ENCODE measurements at places on chromosomes 12 and 14.
A peak's percentile ranks its signal among the peaks of the same experiment; 100 is the strongest.

DNA sequence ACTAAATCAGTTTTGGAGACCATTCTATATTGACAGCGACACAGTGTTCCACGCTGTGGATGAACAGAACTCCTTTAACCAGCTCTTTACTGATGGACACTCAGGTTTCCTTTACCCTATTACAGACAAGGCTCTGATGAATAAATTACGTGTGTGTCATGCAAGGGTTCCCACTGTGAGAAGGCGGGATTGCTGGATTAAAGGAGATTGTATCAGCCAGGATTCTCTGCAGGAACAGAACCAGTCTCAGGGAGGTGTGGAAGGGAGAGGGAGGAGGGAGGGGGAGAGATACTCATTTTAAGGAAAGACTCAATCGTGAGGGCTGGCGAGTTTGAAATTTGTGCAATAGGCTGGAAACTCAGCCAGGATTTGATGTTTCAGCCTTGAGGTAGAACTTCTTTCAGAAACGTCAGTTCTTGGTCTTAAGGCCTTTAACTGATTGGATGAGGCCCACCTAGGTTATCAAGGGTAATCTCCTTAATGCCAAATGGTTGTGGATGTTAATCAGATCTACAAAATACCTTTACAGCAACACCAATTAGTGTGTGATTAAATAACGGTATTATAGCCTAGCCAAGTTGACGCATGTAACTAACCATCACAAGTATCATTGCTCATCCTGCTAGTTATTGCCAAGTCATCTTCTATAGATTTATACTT is 104.0 kb downstream of the GCH1 start:
- no peak for DNase-seq

DNA sequence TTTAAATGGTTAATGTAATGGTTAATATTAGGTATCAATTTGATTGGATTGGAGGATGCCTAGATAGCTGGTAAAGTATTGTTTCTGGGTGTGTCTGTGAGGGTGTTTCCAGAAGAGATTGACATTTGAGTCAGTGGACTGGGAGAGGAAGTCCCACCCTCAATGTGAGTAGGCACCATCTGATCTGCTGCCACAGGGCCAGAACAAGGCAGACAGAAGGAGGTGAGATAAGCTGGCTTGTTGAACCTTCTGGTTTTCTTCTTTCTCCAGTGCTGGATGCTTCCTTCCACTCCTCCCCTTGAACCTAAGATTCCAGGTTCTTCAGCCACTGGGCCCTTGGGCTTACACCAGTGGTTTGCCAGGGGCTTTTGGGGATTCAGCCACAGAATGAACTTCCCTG is 756.5 kb upstream of the LRFN5 start:
- no peak for DNase-seq

DNA sequence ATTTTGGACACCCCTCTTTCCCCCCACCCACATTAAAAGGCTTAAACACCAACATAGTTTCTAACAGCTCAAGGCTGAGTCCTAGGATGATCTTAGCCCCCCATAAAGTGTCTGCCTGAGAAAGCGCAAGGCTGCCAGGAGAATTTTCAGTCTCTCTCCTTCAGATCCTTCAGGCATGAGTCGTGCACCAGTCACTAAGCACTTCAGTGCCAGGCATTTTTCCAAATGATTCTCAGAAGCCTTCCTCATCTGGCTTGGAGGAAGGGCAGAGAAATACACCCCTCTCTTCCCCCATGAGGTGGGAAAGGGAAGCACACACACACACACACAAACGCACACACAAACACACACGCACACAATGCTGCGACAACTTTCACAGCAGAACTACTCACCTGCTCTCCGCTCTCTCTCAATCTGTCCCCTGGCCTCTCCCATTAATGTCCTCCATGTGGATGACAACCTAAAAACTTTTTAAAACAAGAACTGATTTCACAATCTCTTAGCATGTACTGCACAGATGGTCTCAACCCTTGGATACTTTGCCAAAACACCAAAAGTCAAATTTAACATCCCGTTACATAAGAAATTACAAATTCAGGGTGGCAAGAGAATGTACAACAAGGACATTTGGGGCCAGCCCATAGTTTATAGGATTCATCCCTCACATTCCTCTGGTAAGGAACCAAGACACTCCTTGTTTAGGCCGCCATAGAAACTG is 49.8 kb downstream of the CKAP4 start:
- DNase-seq = peak; percentile 63

- DNase-seq = no peak
Measured at GRCh38 chr14:105888784-105889665, 362.6 kb downstream of the TMEM121 start.

DNA sequence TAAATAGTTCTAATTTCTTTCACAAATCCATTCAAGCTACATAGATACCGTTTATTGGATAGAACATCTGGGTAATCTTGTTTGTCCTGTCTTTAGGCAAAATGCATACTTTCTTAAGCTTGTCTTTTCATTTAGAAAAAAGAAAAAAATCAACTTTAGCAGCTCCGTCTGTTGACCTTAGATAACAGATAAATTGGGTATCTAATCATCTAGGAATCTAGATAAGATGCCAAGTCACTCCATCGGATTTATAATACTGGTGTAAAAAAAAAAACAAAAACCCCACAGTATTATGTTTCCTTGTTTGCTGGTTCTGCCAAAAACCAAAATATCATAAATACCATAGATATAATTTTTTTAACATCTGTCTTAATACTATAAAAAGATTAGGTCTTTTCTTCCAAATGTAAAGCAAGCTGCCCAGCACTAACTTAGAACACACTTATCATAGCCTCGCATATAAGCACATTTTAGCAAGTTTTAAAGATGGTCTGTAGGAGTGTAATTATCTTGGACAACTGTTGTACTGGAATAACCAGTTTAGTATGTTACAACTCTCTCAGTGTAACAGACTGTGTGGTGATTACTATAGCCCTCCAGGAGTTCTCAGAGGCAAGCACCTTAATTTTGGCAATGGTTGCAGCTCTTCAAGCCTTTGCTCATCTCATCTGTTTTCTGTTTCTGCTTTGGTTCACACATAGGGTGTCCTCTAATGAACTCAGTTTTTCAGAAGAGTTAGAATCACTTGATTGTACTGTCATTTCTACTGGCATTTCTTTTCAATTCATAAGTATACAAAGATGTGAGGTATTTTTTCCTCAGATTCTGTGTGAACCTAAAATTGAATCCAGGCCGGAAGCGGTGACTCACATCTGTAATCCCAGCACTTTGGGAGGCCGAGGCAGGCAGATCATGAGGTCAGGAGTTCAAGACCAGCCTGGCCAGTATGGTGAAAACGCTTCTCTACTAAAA is 83.1 kb downstream of the ANO6 start:
- DNase-seq = peak; percentile 60

DNA sequence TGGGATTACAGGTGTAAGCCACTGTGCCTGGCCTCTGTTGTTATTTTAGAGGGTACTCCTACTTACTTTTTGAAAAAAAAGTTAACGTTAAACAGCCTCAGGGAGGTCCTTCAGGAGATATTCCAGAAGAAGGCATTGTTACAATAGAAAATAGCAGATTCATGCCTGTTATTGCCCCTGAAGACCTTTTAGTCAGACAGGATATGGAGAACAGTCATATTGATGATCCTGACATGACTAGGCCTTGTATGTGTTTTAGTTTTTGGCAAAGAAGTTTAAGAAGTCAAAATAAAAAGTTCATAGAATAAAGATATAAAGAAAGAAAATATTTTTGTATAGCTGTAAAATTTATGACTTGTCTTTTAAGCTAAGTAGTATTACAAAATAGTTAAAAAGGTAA is 45.3 kb downstream of the WASHC3 start:
- no peak for DNase-seq

GRCh38 chr12:63066136-63066535 is 84.9 kb downstream of the AVPR1A start:
- DNase-seq = no peak

DNA sequence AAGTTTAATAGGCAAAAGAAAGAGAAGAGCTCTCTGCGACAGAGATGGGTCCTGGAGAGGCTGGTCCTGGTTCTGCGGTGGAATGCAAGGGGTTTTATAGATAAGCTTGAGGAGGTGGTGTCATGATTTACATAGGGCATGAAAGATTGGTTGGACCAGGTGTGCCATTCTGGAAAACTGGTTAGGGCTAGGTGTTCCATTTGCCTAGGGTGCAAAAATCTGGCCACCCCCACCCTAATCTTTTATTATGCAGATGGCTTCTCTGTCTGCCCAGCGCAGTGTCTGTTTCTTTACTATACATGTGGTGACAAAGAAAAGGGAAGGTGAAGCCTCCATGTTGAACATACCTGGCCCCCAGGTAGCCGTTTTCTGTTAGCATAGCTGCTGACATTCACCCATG is 65.4 kb downstream of the ERC1 start:
- DNase-seq = no peak

DNA sequence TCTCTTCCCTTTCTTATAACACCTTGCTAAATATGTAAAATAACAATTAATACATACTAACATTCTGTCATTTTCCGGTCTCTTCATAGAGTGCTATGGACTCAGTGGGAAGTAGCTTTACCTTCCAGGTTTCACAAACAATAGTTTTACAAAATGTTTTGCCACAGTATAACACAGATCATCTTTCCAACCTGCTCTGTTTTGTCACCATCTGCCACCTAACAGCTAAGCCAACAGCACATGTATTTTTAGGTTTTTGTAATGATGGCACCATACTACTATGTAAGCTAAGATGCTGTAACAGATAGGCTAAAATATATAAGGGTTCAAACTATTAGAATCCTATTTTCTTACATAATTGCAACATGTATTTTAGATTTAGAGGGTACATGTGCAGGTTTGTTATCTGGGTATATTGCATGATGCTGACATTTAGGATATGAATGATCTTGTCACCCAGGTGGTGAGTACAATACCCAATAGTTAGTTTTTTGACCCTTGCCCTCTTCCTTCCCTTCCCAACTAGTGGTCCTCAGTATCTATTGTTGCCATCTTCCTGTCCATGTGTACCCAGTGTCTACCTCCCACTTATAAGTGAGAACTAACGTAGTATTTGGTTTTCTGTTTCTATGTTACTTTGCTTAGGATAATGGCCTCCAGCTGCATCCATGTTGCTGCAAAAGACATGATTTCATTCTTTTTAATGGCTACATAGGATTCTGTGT is 8.7 kb downstream of the RHOJ start:
- no peak for DNase-seq

- no peak for DNase-seq
Measured at GRCh38 chr12:5185435-5186069, 141.9 kb downstream of the KCNA5 start.

- no peak for DNase-seq
Measured at GRCh38 chr14:100807979-100808734, 17.8 kb upstream of the MEG3 start.

GRCh38 chr14:36975834-36976233 is 196.6 kb downstream of the SLC25A21 start:
- no peak for DNase-seq

DNA sequence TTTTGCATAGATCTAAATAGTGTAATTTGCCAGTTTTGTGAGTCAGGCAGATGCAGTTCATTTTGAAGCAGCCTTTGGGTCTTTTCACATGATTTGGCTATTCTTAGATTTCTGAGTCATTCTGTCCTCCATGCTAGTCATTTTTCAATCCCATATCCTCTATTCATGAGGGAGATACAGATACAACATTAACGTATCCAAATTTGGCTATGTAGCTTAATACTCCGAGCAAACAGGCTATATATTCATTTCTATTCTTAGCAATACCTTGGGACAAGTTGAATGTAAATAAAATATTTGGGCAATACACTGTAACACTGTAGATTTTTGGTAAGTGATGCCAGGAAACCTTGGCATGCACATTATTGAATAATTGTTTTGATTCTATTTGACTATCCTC is 270.7 kb upstream of the PDE3A start:
- DNase-seq = peak; percentile 22

DNA sequence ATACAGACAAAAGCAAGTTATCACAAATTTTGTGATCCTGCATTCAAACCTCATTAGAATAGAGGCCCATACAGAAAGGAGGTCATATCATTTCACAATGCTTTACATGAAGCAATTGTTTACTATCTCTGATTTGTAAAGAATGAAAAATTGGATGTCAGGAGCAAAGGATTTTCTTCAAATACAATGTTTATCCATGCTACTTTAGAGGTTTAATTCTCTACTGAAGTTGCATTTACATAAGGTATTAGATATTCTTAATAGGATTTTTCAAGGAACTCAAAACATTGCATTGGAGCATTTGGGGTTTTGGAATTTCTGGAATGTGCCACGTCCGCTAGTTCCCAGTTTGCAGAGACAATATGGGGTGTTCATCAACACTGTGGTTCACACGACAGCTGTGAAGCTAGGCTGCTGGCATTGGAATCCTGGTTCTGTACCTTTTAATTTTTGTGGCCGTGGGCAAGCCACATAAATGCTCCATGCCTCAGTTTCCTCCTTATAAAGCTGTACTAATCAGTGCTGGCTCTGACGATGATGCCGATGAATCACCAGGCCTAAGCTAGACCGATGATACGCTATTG is 174.8 kb downstream of the APAF1 start:
- no peak for DNase-seq

DNA sequence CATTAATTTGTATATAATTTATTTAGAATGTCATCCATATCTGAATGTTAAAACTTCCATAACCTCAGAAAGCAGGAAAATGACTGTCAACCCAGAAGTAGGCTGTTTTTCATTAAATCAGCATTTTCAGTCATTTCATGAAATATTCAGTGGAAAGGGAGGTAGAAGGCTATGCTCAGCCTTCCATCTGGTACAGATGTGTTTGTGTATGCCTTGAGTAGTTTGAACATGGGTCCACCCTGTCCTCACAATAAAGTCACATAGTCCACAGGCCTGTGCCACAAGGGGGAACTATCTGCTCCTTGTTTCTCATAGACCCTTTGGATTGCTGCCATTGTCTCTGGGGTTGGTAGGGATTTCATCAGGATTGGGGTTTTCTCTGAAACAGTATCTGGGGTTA is 9.1 kb downstream of the LACRT start:
- no peak for DNase-seq

DNA sequence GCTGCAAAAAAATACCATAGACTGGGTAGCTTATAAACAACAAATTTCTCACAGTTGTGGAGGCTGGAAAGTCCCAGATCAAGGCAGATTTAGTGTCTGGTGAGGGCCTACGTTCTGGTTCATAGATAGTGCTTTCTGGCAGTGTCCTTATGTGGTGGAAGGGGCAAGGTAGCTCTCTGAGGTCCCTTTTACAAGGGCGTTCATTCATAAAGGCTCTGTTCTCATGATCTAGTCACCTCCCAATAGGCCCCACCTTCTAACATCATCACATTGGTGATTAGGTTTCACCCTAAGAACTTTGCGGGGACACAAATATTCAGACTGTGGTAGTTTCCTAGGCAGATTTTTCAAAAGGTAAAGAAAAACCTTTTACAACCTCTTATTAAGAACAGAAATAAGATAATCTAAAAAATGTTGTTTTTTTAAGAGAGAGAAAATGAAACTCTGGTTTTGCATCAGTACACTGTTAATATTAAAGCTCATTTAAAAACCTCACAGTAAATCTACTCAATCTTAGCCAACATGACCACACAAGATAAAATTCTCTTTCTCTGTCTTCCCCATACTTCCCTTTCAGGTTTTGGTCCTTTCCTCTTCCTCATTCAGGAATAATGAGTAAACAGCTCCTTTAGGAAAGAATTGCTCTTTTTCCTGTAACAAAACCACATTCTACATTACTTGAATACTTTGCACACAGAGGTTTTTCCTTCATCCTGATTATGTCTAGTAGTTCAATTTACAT is 117.5 kb downstream of the UNC79 start:
- no peak for DNase-seq

- no peak for DNase-seq
Measured at GRCh38 chr12:119512772-119513497, 80.6 kb upstream of the TMEM233 start.

Measured in AG08395 (cell line).